Large intestine (tissue), 12 donors: ENCODE measurements at places on chromosomes 1 and 21. TPM values are rescaled to one million over a fixed set of nuclear protein-coding genes. Genes with fewer than 3 reads are reported as not detected.

The SEC16B gene
- polyA plus RNA-seq = 23.7 TPM

DNA sequence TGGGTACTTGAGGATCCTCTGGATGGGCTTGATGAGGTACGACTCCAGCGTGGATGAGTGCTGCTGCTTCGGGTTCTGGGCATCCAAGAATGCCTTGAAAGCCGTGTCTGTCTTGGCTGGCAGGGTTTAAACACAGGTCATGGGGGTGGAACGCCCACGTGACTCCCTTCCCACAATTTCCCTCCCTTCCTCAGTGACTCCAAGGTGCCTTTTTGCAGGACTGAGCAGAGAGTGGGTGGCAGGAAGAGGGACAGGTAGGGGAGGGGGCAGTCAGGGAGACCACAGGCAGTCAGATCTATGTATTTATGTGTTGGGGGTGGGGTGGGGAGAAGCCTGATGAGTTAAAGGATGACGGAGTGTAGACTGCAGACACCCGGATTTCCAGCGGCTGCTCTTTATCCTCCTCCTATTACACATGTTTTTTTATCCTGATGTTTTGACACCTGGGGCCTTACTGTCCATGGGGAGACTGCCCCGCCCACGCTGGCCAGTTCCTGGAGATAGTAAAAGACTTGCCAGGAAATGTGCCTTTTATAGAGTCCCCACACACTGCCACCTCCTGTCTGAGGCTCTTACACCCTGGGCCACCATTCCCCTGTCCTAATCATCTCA, 103.2 kb upstream of the KRTAP19-8 start:
- H3K36me3 ChIP-seq = no peaks in the 10 kb centered on the region
- H3K27me3 ChIP-seq = no peaks in the 10 kb centered on the region
- H3K27ac ChIP-seq = no peak overlapping the region
- no peak for DNase-seq

GRCh38 chr1:228275430-228276173, 67.8 kb downstream of the OBSCN start:
- no peak overlapping the region for H3K27ac ChIP-seq
- peaks cover 8% of the 10 kb centered on the region for H3K4me1 ChIP-seq
- H3K36me3 ChIP-seq = peaks cover 9% of the 10 kb centered on the region

DNA sequence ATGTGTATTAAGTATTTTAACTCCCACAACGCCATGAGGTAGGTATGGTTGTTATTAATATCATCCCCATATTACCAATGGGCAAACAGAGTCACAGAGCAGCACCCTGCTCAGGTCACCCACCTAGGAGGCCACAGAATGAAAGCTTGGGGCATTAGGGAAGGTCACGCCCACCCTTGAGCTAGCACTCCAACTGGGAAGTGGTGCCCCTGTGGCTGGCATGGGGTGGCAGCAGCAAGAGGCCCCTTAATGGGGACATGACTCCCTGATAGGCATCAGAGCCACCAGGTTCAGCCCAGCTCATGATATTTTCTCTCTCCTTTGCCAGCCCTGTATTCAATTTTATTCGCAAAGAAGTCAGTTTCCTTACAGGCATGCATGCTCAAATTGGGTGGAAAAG, 90.6 kb downstream of the DMRTB1 start:
- no peak for DNase-seq
- no peaks in the 10 kb centered on the region for H3K27me3 ChIP-seq

- DNase-seq = no peak
- H3K27me3 ChIP-seq = peaks cover 2% of the 10 kb centered on the region
- no peak overlapping the region for H3K27ac ChIP-seq
- no peaks in the 10 kb centered on the region for H3K4me1 ChIP-seq
- H3K4me3 ChIP-seq = no peak overlapping the region
- H3K36me3 ChIP-seq = no peaks in the 10 kb centered on the region
These were observed 23.7 kb downstream of the PHLDA3 start for GRCh38 chr1:201445310-201445709.

DNA sequence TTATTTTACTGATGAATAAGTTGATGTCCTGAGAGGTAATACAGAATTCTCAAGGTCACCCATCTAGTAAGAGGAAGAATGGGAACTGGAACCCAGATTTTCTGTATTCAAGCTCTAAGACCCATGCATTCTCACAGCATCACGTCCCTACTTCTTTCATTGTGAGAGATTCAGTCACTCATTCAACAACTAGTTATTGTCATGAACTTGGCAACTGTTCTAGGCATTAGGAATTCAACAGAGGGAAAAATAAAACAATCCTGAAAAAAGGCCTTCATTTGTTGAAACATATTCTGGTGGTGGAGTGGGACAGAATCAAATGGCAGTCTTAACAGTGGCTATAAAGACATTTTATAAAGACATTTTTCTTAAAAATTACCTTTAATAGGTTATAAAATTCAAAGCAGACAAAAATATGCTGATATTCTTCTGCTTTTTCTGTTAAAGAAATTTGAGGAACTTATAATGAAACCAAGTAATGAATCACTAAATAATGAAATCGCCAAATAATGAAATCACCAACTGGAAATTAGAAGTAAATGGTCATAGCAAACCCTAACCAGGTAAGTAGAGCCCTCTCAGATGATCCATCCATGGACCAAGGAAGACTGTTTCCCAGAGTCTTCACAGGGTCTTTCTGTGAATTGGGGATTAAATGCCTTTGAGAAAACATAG, 136.5 kb upstream of the DPYD start:
- no peak overlapping the region for H3K4me3 ChIP-seq
- peaks cover 9% of the 10 kb centered on the region for H3K4me1 ChIP-seq
- H3K27me3 ChIP-seq = peaks cover 44% of the 10 kb centered on the region
- H3K27ac ChIP-seq = no peak overlapping the region

GRCh38 chr1:198019126-198019525, 102.0 kb downstream of the LHX9 start:
- no peak for DNase-seq
- H3K27me3 ChIP-seq = no peaks in the 10 kb centered on the region
- H3K4me1 ChIP-seq = no peaks in the 10 kb centered on the region
- no peak overlapping the region for H3K4me3 ChIP-seq
- no peak overlapping the region for H3K27ac ChIP-seq

GRCh38 chr21:34865400-34866241, 183.5 kb downstream of the RUNX1 start:
- no peaks in the 10 kb centered on the region for H3K27me3 ChIP-seq
- H3K36me3 ChIP-seq = peaks cover 5% of the 10 kb centered on the region
- no peak overlapping the region for H3K27ac ChIP-seq
- peak; percentile 51 for DNase-seq

DNA sequence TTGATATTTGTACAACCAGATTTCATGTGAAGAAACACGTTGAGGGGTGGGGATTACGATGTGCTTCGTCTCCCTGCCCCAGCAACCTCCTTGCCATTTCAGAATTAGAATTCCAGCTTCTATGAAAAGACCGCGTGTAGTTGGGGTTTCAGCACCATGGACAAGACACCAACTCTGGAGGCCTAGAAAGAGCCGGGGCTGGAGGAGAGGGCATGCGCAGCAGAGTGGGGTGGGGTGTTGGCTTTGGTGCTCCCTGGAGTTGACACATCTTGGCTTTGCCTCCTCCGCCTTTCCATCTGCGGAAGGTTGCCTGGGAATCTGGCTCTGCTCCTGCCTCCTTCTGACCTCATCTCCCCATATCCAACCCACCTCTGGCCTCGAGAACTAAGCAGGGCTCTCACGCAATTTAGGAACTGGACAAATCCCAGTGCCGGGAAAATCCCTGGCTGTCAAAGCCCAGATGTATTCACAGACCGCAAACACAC, 11.8 kb downstream of the HTR6 start:
- H3K4me3 ChIP-seq = no peak overlapping the region
- H3K27ac ChIP-seq = no peak overlapping the region
- peak; percentile 29 for DNase-seq
- no peaks in the 10 kb centered on the region for H3K36me3 ChIP-seq
- H3K4me1 ChIP-seq = no peaks in the 10 kb centered on the region

- H3K4me3 ChIP-seq = no peak overlapping the region
- DNase-seq = no peak
- no peaks in the 10 kb centered on the region for H3K27me3 ChIP-seq
These were observed 127.4 kb downstream of the PATJ start for GRCh38 chr1:61869691-61870109.
